ENCODE measurements at places on chromosomes 16 and 17.

DNA sequence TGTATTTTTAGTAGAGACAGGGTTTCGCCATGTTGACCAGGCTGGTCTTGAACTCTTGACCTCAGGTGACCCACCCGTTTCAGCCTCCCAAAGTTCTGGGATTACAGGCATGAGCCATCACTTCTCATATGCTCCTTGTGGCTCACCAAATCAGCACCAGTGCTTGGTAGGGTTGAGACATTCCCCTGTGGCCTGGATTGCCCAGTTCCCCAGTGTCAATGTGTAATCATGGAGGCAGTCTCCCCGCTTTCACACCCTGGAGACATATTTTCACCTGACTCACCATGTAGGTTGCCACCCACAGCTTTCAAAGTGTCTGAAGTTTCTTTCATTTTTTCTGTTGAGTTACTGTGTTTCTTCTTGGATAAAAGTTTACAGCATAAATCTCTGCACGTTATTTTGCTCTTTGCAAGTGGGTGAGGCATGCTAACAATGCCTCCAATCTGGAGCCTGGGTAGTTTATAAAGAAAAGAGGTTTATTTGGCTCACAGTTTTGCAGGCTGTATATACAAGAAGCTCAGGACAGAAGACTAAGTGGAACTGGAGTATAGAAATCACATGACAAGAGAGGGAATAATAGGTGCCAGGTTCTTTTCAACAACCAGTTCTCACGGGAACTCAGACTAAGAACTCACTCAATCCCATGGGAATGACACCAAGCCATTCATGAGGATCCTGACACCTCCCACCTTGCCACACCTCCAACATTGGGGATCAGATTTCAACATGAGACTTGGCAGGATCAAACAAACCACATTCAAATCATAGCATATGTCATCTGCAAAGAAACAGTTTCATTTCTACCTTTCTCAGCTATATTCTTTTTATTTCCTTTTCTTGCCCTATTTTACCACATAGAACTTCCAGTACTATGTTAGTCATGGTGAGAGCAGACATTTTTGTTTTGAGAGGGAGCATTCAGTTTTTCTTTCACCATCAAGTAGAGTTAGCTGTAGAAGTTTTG lies 113.2 kb downstream of the PHKB start:
- no peak for DNase-seq

DNA sequence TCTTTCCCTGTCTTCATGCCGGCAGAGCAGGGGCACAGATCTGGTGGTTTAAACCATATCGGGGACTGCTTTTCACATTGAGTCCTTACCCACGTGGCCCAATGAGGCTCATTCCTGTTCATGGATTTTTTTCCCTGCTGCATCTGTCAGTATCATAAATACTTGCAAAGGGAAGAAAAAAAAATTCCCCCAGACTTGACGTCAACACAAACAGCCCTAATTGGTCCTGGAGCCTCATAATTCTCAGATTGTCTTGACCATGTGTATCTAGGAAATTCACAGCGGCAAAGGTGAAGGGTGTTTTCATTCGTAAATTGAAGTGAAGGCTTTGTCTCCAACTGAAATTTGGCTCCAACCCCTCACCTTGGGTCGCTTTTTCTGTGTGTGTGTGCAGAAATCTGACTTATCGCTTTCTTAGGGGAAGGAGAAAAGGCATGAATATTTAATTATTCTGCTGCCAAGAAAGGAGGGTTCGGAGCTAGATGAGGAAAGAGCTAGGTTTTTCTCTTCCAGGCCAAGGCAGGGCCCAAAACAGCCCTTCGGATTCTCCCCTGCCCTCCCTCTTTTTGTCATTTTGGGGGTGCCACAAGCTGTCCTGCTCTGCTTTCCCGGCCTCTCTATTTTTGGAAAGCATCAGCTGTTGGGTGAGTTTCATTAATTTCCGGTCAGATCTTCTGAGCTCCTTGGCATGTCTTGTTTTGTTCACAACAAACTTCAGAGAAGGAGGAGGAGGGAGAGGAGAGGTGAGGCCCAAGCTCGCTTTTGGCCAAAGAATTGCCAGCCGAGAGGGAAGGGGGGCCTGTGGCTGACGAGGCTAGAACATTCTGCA lies 17.8 kb upstream of the CIBAR2 start:
- DNase-seq: no peak

GRCh38 chr17:17408236-17408794 lies 68.5 kb upstream of the MED9 start:
- DNase-seq: no peak

GRCh38 chr17:12064395-12064794 lies 43.7 kb downstream of the MAP2K4 start:
- DNase-seq: no peak

GRCh38 chr17:69287168-69287567 lies 39.8 kb downstream of the ABCA5 start:
- DNase-seq: no peak

Data from NCI-H524 treated with DMSO at 0.1 percent for 48 hours (cell line).